Mesothelial cell of epicardium (in vitro differentiated cells): ENCODE measurements at places on chromosomes 1 and 21.
A peak's percentile ranks its signal among the peaks of the same experiment; 100 is the strongest.

DNA sequence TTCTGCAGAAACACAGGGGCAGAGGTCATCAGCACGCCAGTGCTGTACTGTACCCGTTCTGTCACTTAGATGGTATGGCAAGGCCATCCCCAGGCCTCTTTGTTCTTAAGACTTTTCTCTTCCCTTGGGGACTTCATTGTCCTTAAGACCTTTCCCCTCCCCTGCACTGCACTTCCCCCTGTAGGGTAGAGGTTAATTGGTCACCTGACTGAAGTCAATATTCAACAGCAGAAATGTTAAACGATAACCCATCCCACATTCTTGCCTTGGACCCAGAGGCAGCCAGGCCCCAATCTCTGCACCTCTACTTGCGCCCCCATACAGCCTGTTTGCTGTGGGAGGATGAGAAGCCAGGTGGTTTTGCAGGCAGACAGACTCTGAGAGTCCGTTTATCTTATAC lies 10.2 kb downstream of the PHGDH start:
- no peak for DNase-seq
- H3K36me3 ChIP-seq = peaks cover 35% of the 10 kb centered on the region

DNA sequence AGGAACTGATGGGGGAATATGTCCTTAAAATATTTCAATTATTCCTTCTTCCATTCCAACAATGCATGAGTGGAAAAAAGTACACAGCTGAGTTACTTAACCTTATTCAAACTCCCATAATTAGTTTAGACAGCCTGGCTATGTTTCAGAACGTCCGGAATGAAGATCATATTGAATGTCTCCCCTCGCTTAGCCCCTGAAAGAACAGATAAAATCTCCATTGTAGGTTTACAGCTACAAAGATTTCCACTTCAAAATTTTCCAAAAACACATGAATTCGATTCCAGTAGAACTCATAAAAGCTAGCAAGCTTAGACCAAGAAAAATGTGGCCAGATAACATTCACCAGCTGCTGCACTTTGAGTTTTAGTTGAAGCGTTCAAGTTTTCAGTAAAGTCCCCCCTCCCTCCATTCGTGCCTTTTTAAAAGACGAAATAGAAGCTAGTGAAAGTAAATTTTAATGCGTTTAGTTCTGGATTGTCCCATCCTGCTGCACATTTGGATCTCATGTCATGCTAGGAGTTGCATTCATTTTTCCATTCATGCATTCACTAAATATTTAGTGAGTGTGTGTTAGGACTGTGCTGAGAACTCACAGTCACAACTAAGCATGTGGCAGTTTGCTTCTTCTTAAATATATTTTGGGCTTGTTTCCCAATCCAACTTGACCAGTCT lies 29.4 kb upstream of the SSX2IP start:
- peak overlapping the region; percentile 18 for H3K4me3 ChIP-seq
- DNase-seq = no peak
- H3K36me3 ChIP-seq = no peaks in the 10 kb centered on the region
- peaks cover 39% of the 10 kb centered on the region for H3K4me1 ChIP-seq
- peak overlapping the region; percentile 89 for H3K27ac ChIP-seq

- no peaks in the 10 kb centered on the region for H3K36me3 ChIP-seq
- H3K27me3 ChIP-seq = peaks cover 15% of the 10 kb centered on the region
- peak overlapping the region; percentile 52 for H3K4me3 ChIP-seq
- H3K4me1 ChIP-seq = peaks cover 48% of the 10 kb centered on the region
- H3K27ac ChIP-seq = peak overlapping the region; percentile 80
- DNase-seq = peak; percentile 85
Observed at GRCh38 chr1:201016211-201016651, 7.3 kb downstream of the KIF21B start.

DNA sequence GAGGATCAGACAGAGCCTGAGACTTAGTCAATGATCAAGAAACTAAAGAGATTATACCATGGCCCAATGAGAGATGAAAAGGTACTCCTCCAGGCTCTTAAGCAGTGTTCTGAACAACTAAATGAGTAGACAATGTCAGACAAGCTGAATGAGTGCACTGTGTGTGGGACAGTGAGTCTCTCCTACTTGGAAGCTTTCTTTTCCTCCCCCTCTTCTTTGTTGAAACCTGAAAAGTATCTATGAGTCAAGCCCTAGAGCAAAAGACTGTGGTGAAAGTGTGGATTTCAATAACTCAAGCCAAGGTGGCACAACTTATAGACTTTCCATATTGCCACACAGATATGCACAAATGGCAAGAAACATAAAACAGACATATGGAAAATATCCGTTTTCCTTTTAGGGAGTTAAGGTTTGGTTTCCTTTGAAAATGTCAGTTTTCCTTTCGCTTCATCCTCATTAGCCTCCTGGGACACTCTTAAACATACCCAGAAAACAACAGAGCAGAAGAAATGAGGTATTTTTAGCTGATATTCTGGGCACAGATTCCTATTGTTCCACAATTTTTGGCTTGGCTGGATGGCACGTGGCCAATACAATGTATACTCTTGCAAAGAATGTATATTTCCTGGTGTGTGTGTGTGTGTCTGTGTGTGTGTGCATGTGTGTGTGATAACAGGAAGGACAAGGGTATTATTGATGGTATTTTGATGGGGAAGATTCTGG lies 96.6 kb downstream of the LMX1A start:
- no peak overlapping the region for H3K4me3 ChIP-seq
- peaks cover 3% of the 10 kb centered on the region for H3K4me1 ChIP-seq
- peaks cover 87% of the 10 kb centered on the region for H3K27me3 ChIP-seq
- no peak overlapping the region for H3K27ac ChIP-seq
- no peak for DNase-seq

GRCh38 chr1:157137408-157138219 lies 581 bp downstream of the ETV3 start:
- H3K4me3 ChIP-seq = peak overlapping the region; percentile 97
- H3K27ac ChIP-seq = peak overlapping the region; percentile 99
- peaks cover 85% of the 10 kb centered on the region for H3K4me1 ChIP-seq
- H3K27me3 ChIP-seq = no peaks in the 10 kb centered on the region

- H3K4me1 ChIP-seq = peaks cover 5% of the 10 kb centered on the region
- no peak for DNase-seq
- peaks cover 19% of the 10 kb centered on the region for H3K27me3 ChIP-seq
Observed at GRCh38 chr1:230321741-230322420, 104.3 kb downstream of the PGBD5 start.

DNA sequence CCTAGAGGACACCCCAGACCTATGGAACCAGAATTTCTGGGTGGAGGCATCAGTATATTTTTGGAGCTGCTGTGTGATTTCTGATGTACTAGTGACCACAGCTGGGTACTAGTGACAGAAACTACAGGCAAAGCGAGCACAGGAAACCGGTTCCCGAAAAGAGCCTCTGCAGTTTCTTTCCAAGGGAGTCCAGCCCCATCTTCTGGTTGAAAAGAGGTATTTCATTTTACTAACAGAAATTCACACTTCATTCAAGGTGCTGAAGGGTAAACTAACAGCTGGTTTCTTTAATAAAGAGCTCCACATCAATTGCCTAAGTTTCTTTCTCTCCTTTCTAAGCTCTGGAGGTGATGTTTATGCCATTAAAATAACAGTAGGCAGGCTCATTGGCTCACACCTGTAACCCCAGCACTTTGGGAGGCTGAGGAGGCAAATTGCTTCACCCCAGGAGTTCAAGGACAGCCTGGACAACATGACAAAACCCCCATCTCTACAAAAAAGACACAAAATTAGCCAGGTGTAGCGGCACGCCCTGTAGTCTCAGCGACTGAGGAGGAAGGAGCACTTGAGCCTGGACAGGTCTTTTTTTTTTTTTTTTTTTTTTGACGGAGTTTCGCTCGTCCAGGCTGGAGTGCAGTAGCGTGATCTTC lies 22.0 kb downstream of the THAP3 start:
- DNase-seq = no peak
- H3K27ac ChIP-seq = no peak overlapping the region
- no peaks in the 10 kb centered on the region for H3K4me1 ChIP-seq
- H3K27me3 ChIP-seq = no peaks in the 10 kb centered on the region
- no peak overlapping the region for H3K4me3 ChIP-seq
- peaks cover 23% of the 10 kb centered on the region for H3K36me3 ChIP-seq
